ENCODE measurements at places on chromosomes 16 and 17. TPM values are rescaled to one million over a fixed set of nuclear protein-coding genes. Genes with fewer than 3 reads are reported as not detected.

The DPEP2 gene
- total RNA-seq: not detected

The KRT36 gene
- not detected for total RNA-seq

The TMED6 gene
- total RNA-seq: 0.59 TPM

The RNF227 gene
- total RNA-seq: 3.1 TPM

DNA sequence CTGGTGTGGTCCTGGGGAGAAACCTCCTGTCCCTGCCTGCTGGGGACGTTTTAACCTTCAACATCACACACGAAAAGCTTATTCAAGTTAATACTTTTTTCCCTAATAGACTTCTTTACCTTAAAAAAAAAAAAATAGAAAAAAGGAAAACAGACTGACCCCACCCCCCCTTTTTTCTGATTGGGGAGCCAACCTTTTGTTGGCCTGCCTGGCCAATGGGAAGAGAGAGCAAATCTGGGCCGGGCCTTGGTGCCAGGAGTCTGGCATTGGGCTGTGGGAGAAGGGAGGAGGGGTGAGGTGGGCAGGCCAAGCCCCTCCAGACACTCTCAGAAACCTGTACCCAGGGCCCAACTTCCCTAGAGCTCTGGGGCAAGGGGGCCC, 3.0 kb downstream of the CBX8 start:
- no peaks in the 10 kb centered on the region for H3K27me3 ChIP-seq
- peaks cover 6% of the 10 kb centered on the region for H3K4me1 ChIP-seq
- H3K36me3 ChIP-seq: no peaks in the 10 kb centered on the region
- no peak overlapping the region for H3K27ac ChIP-seq
- H3K4me3 ChIP-seq: no peak overlapping the region

DNA sequence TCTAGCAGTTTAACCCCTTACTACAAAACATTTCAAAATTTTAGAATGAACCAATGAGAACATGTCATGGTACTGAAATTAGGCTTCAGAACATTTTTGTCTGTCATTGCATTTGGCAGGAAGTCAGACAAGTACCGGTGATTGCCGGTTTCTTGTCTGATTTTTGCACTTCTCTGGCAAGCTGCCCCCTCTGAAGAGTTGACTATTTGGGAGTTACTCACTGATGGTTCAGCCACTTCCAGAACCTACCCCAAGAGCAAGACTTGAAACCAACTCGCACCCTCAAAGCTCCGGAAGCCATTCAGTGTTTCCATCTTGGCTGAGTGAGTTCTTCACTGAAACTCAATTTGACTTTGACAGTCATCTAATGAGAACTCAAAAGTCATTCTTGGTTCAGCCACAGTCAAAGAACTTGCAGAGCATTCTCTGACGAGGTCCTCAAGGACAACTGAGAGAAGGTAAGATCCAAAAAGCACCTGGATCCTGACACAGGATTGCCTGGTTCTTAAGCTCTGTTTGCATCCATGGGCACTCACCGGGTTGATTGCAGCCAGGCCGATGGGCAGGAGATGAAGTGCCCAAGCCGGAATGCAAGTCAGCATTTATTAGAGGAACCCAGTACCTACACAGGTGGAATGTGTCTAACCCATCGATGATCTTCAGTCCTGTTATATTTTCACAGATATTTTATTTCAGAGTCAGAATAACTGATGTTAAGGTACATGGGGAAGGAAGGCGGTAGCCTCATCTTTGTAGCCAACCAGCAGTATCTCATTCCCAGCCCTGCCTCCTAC, 93.6 kb downstream of the USP22 start:
- no peaks in the 10 kb centered on the region for H3K4me1 ChIP-seq
- no peak for DNase-seq
- no peaks in the 10 kb centered on the region for H3K36me3 ChIP-seq
- no peak overlapping the region for H3K27ac ChIP-seq
- H3K4me3 ChIP-seq: no peak overlapping the region

DNA sequence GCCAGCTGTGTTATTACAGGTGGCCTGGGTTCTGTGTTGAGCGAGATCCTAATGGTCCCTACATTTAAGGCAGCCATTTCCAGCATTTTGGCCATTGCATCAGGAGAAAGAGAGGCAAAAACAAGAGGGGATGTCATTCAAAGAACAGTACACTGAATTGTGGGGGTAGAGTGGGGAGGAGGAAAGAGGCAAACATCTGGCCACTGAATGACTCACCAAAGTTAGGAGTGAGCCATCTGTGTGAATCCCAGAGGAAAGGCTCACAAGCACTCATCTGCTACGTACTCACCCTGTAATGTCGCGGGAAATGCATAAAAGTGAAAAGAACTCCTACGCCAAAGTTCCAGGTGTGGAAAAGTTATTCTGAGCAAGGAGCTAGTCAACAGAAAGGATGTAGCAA, 16.7 kb downstream of the KRABD2 start:
- H3K36me3 ChIP-seq: no peaks in the 10 kb centered on the region
- no peaks in the 10 kb centered on the region for H3K27me3 ChIP-seq
- no peak overlapping the region for H3K27ac ChIP-seq
- DNase-seq: no peak
- no peak overlapping the region for H3K4me3 ChIP-seq

GRCh38 chr17:55641676-55642081, 81.0 kb downstream of the TMEM100 start:
- H3K27me3 ChIP-seq: peaks cover 32% of the 10 kb centered on the region
- DNase-seq: no peak
- H3K4me3 ChIP-seq: no peak overlapping the region
